Stomach (tissue), 19 donors: ENCODE measurements at places on chromosomes 12 and 14.

- peak; percentile 90 for DNase-seq
These were observed 73.1 kb upstream of the GPR68 start for GRCh38 chr14:91317381-91318308.

- no peak for DNase-seq
These were observed 46.6 kb downstream of the PRIMA1 start for GRCh38 chr14:93741556-93742230.

DNA sequence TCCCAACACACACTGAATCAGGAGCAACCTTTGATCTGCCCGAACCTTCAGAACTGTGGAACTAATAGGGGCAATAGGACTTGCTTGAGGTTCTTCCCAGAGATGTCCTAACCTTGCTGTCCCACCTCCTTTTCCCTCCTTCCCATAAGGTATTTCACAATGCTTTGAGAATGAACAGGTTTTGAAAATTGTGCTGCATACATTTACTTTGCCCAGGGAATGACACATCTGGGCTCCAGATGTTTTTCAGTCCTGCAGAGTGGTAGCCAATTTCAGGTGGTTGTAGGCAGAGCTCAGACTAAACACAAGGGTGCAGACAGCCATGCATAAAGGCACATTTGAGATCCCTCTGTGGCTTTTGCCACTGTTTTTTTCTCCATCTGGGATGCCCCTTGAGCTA, 206.7 kb upstream of the PWP1 start:
- DNase-seq = no peak

GRCh38 chr14:102932484-102933248, 10.2 kb downstream of the AMN start:
- no peak for DNase-seq

- no peak for DNase-seq
These were observed 66.6 kb downstream of the DDX51 start for GRCh38 chr12:132077322-132078100.
